Stimulated activated CD4-positive, alpha-beta T cell treated with anti-CD3 and anti-CD28 coated beads, Interleukin-4, amount 100 ng/mL, for 24 hours (primary cell): ENCODE measurements at places on chromosomes 12 and 14.

- peak; percentile 66 for DNase-seq
These were observed 3.6 kb downstream of the ISCU start for GRCh38 chr12:108565976-108566375.

DNA sequence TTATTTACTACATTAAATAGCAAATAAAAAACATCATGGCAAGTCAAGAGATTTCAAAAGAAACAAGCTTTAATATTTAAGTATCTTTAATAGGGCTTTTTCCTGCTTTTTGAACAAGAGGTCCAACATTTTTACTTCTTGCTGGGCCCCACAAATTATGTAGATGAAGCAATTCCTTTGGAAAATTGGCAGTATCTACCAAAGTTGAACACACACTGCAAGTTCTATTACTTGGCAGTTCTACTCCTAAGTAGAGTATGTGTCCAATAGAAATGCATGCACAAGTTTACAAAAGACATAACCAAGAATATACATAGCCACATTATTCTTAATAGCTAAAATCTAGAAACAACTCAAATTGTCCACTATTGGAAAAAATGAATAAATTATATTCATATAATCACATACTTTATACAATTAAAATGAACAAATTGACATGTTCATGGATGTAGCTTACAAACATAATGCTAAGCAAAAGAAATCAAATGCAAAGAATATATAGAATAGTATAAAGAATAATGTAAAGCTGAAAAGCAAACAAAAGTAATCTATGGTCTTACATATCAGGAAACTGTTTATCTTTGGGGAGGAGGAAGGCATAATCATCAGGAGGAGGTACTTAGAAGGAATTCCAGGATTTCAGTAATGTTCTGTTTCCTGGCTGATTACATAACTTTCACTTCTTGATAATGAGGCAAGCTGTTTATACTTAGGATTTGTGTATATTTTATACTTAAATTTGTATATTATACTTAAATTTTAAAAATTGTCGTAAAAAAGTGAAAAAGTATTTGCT, 6.5 kb upstream of the TMBIM4 start:
- no peak for DNase-seq

DNA sequence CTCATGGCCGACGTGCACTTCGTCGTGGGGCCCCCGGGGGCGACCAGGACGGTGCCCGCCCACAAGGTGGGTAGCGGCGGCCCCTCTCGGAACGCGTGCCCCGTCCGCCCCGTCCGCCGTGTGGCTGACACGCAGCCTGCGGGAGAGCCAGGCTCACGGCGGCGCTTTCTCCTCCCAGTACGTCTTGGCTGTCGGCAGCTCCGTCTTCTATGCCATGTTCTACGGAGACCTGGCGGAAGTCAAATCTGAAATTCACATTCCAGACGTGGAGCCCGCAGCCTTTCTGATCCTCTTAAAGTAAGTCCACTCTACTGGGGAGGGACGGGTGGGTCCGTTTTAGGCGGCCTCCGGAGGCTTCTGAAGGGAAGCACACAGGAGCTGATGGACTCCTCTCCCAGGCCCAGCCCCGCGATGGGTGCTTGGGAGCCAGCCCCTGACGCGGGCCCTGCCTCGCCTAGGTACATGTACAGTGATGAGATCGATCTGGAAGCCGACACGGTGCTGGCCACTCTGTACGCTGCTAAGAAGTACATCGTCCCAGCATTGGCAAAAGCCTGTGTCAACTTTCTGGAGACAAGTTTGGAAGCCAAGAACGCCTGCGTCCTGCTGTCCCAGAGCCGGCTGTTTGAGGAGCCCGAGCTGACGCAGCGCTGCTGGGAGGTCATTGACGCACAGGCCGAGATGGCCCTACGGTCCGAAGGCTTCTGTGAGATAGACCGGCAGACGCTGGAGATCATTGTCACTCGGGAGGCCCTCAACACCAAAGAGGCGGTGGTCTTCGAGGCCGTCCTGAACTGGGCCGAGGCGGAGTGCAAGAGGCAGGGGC, 1.1 kb downstream of the BTBD6 start:
- no peak for DNase-seq

DNA sequence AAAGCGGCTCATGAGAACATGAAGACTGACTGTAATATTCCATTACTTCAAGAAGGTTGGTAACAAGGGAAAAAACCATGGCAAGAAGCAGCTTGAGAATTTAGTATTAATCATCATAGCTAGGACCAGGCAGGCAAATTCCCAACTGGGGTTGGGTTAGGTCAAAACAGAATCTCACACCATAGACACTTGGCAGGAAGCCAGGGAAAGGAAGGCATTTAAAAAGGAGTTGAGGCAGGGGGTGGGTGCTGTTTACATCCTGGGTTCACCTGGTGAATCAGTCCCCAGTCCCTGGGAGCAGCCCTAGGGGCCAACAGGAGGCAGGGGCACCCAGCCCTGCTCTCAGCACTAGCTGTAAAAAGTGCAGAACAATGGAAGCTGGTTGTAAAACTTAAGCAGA, 108.6 kb downstream of the EGLN3 start:
- DNase-seq: no peak

GRCh38 chr14:105181549-105182295, 610 bp upstream of the NUDT14 start:
- DNase-seq: no peak

DNA sequence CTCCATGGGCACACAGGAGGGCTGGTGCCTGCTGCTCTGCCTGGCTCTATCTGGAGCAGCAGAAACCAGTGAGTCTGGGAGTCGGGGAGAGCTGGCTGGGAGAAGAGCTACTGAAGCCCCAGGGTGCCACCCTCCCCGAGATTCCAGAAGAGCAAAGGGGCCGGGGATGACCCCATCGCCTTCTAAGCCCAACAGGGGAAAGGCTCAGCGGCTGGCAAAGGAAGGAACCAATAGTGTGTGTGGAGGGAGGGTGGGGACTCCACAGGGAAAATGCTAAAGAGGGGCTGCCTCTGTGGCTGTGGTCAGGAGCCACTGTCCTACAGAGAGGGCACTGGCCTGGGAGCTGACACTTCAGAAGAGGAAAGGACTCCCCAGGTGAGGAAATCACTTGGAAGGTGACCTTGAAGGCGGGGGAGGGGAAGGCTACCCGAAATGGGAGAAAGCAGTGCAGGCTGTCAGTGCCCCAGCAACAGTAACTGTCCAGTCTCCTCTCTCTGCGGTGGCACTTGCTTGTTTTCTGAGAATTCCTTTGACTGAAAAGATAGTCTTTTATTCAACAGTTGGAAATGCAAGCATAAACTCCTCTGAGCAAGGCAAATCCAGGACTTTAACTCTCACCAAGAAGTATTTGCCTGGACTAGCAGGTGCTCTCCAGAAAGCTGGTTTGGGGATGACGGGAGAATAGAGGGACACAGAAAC, 552 bp downstream of the TAPBPL start:
- DNase-seq: no peak

DNA sequence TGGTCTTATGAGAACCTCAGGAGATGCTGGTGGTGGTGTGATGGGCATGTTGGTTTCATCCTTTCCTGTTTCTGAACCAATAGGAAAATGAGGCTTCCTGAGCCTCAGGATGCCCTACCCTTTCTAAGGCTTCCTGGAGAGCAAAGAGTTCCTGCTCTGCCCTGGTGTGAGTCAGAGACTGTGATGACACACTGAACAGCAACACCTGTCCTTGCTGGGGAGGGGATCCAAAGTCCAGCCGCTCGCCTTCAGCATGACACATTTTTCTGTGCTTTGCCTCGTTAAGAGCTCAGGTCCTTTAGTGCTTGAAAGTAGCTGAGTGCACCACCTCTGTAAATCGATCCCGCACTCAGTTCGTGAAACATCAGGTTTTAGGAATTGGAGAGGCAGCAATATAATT, 116.0 kb downstream of the CACNA1C start:
- DNase-seq: no peak
